ENCODE measurements at places on chromosomes 6 and 20. TPM values are rescaled to one million over a fixed set of nuclear protein-coding genes. Genes with fewer than 3 reads are reported as not detected.

GRCh38 chr6:107813555-107814194 lies 10.4 kb downstream of the SCML4 start:
- H3K36me3 ChIP-seq, result peaks cover 3% of the 10 kb centered on the region
- H3K4me1 ChIP-seq, result peaks cover 8% of the 10 kb centered on the region

GRCh38 chr6:43181942-43182860 lies at the start of gene CUL9:
CUL9 (plus strand) TSS chr6:43182196; CDS start chr6:43184311, 2,115 bp downstream.
- peaks cover 43% of the 10 kb centered on the region for H3K36me3 ChIP-seq
- H3K27ac ChIP-seq, result peak within 1 kb of the TSS; percentile 53
- H3K4me1 ChIP-seq, result peaks cover 46% of the 10 kb centered on the region
- peak within 1 kb of the TSS; percentile 95 for H3K4me3 ChIP-seq
- peak; percentile 87 for DNase-seq

DNA sequence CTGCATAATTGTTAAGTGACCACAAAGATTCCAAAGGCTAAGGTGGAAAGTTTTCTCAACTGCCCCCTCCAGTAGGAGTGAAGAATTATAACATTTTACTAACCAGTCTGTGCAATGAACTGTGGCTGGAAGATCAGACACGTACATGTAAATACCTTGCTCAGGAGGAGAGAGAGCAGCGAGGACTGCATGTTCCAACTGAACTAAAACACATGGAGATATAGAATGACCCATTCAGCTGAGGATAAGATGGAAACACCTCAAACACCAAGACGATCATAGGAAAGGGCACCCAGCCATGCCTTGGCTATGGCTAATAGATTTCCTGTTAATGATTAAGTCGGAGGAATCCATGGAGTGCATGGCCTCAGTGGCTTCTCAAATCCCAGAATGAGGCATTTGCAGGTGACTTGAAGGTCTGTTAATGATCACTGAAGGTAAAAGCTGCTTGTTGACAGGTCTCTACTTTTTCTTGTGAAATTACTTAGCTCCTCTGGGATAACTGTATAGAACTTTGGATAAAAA lies 875.6 kb downstream of the TFAP2A start:
- H3K27ac ChIP-seq, result no peak overlapping the region
- H3K27me3 ChIP-seq, result no peaks in the 10 kb centered on the region
- H3K4me3 ChIP-seq, result no peak overlapping the region
- no peak for DNase-seq
- H3K4me1 ChIP-seq, result no peaks in the 10 kb centered on the region

GRCh38 chr20:40882152-40882551 lies 146.5 kb upstream of the TOP1 start:
- peak; percentile 32 for DNase-seq
- peak overlapping the region; percentile 6 for H3K4me3 ChIP-seq
- H3K27me3 ChIP-seq, result no peaks in the 10 kb centered on the region
- peaks cover 2% of the 10 kb centered on the region for H3K36me3 ChIP-seq
- H3K27ac ChIP-seq, result peak overlapping the region; percentile 80

- DNase-seq, result no peak
- no peak overlapping the region for H3K4me3 ChIP-seq
- no peaks in the 10 kb centered on the region for H3K36me3 ChIP-seq
- no peaks in the 10 kb centered on the region for H3K4me1 ChIP-seq
These were observed 79.8 kb upstream of the OPRM1 start for GRCh38 chr6:153959276-153959675.

GRCh38 chr6:31882344-31882743 lies 3.5 kb upstream of the SLC44A4 start:
- peaks cover 59% of the 10 kb centered on the region for H3K36me3 ChIP-seq
- no peak overlapping the region for H3K27ac ChIP-seq
- no peaks in the 10 kb centered on the region for H3K27me3 ChIP-seq
- H3K4me1 ChIP-seq, result no peaks in the 10 kb centered on the region
- no peak for DNase-seq
- H3K4me3 ChIP-seq, result no peak overlapping the region

- H3K36me3 ChIP-seq, result no peaks in the 10 kb centered on the region
- no peak overlapping the region for H3K27ac ChIP-seq
- peaks cover 2% of the 10 kb centered on the region for H3K27me3 ChIP-seq
- DNase-seq, result no peak
- H3K4me1 ChIP-seq, result peaks cover 13% of the 10 kb centered on the region
These were observed 16.1 kb downstream of the SDCBP2 start for GRCh38 chr20:1312904-1313235.

DNA sequence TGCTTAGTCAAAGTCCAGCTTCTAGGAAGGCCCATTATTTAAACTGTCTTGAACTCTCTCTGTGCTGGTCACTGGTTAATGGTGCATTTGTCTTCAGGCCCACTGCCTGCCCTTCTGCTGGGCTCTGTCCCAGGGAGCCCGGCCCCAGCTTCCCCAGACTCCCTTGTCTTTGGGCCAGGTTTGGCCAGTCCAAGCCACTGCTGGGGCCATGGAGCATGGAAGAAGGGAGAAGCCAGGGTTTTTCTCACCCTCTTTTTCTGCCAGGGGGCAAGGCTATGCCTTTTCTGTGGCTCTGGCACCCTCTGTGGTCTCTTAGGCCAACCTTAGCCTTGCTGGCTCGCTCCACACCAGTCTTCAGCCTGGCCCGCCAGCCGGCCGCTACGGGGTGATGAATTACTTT lies 390.0 kb upstream of the SULF2 start:
- H3K36me3 ChIP-seq, result no peaks in the 10 kb centered on the region
- no peak overlapping the region for H3K4me3 ChIP-seq
- no peak for DNase-seq
- no peaks in the 10 kb centered on the region for H3K4me1 ChIP-seq
- H3K27me3 ChIP-seq, result no peaks in the 10 kb centered on the region
- H3K27ac ChIP-seq, result no peak overlapping the region

DNA sequence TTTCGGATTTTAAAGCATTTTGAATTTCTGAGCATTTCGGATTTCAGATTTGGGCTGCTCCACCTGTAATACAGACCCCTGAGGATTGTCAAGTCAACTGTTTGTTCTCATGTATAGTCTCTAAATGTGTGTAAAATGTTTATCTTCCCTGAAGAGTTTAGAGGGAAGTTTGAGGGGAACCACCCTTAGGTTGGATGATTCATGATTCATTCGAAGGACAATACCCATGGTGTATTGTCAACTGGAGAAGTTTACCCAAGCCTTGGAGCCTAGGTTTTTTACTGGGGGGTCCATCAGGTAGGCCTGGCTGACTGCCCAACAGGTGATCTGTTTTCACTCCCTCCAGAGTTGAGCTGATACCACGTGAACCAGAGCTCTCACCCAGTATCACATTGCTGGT lies 18.9 kb downstream of the GSTA4 start:
- no peak overlapping the region for H3K4me3 ChIP-seq
- no peak overlapping the region for H3K27ac ChIP-seq
- peaks cover 5% of the 10 kb centered on the region for H3K36me3 ChIP-seq
- peaks cover 19% of the 10 kb centered on the region for H3K4me1 ChIP-seq
- no peak for DNase-seq

DNA sequence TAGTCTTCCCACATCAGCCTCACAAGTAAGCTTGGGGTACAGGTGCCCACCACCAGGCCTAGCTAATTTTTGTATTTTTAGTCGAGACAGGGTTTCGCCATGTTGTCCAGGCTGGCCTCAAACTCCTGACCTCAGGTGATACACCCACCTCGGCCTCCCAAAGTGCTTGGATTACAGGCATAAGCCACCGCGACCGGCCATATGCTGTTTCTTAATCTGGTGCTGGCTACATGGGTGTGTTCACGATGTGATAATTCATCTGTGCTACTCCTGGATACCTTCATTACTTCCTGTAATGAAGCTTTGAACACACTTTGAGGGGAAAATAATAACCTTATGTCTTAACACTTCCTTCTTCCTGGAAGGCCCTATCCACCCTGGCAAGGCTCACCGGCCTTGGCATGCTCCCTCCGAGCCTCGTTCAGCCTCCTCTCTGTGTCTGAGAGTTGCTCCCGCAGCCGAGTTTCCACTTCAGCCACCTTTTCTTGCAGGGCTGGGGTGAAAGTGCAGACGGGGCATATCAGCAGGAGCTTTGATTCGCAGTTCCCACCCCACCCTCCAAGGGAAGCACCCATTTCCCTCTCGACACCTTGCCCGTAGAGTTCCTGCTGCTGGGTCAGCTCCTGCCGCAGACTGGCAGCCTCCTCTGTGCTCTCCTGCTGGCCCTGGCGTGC lies 5.6 kb upstream of the PSORS1C2 start:
- H3K27me3 ChIP-seq, result no peaks in the 10 kb centered on the region
- H3K27ac ChIP-seq, result no peak overlapping the region
- no peak overlapping the region for H3K4me3 ChIP-seq
- DNase-seq, result no peak
- H3K4me1 ChIP-seq, result peaks cover 5% of the 10 kb centered on the region

DNA sequence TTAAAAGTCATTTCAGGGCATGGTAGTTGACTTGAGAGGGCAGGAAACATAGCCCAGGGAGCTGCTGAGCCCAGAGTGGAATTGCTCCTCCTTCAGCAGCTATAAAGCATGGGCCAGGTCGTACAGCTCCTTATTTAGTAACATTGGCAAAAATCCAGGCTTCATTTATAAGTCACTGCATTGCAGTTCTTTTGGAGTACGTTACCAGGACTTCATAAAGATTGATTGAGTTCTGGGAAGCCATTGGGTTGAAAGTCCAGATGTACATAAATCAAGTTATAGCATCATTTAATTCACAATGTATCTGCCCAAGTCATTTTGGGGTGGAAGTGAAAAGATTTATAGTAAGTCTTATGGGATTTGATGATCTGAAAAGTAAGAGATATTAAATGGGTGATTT lies 53.0 kb upstream of the ANKEF1 start:
- no peak for DNase-seq
- no peaks in the 10 kb centered on the region for H3K4me1 ChIP-seq
- no peak overlapping the region for H3K27ac ChIP-seq
- H3K27me3 ChIP-seq, result peaks cover 2% of the 10 kb centered on the region
- no peak overlapping the region for H3K4me3 ChIP-seq
- H3K36me3 ChIP-seq, result no peaks in the 10 kb centered on the region

- peaks cover 39% of the 10 kb centered on the region for H3K4me1 ChIP-seq
- peaks cover 92% of the 10 kb centered on the region for H3K27me3 ChIP-seq
- no peak for DNase-seq
- H3K36me3 ChIP-seq, result peaks cover 17% of the 10 kb centered on the region
These were observed 1.1 kb upstream of the SLC32A1 start for GRCh38 chr20:38723017-38723847.

The OR2J3 gene
- total RNA-seq, result not detected

The PRND gene
- total RNA-seq, result not detected

The LGSN gene
- 0.15 TPM for total RNA-seq

The CNBD2 gene
- total RNA-seq, result 5.4 TPM

The ANKRD66 gene
- total RNA-seq, result not detected

The FAM83C gene
- not detected for total RNA-seq

The GCLC gene
- 29.1 TPM for total RNA-seq

The PLA2G7 gene
- total RNA-seq, result not detected

Data from activated CD4-positive, alpha-beta memory T cell treated with anti-CD3 and anti-CD28 coated beads, Interleukin-2, amount 10 ng/mL, durations not matched to agents 7 days and 5 days (primary cell).